Tongue (tissue), 3 donors: ENCODE measurements at places on chromosomes 2 and 18. TPM values are rescaled to one million over a fixed set of nuclear protein-coding genes. Genes with fewer than 3 reads are reported as not detected.

NEU4 gene
- total RNA-seq, result 9.4 TPM

CAPG gene
- 61.2 TPM for total RNA-seq

COL4A4 gene
- total RNA-seq, result 4.9 TPM

GALNT5 gene
- total RNA-seq, result 19.2 TPM

REG3G gene
- not detected for total RNA-seq

CIB4 gene
- not detected for total RNA-seq

LCT gene
- not detected for total RNA-seq

SERPINB13 gene
- total RNA-seq, result 17.5 TPM

AMER3 gene
- total RNA-seq, result not detected

CTNNA2 gene
- 0.92 TPM for total RNA-seq

CFAP65 gene
- not detected for total RNA-seq

NFU1 gene
- 45.1 TPM for total RNA-seq

C2orf15 gene
- 0.92 TPM for total RNA-seq

HOXD11 gene
- total RNA-seq, result not detected

NUP35 gene
- total RNA-seq, result 27.3 TPM

PIKFYVE gene
- 43.1 TPM for total RNA-seq

SMPD4 gene
- total RNA-seq, result 22.5 TPM

PAX8 gene
- total RNA-seq, result not detected

FHL2 gene
- total RNA-seq, result 193 TPM

IL1R1 gene
- total RNA-seq, result 16.1 TPM

PSMA8 gene
- not detected for total RNA-seq

SFTPB gene
- 21.7 TPM for total RNA-seq

ZSWIM2 gene
- not detected for total RNA-seq

GALR1 gene
- 0.21 TPM for total RNA-seq

BBS5 gene
- total RNA-seq, result 12.2 TPM

SGPP2 gene
- 2.3 TPM for total RNA-seq
